AG04450 (cell line): ENCODE measurements at places on chromosomes 5 and 9.

- DNase-seq, result no peak
Measured at GRCh38 chr9:698276-698675, 143.2 kb upstream of the DMRT1 start.

DNA sequence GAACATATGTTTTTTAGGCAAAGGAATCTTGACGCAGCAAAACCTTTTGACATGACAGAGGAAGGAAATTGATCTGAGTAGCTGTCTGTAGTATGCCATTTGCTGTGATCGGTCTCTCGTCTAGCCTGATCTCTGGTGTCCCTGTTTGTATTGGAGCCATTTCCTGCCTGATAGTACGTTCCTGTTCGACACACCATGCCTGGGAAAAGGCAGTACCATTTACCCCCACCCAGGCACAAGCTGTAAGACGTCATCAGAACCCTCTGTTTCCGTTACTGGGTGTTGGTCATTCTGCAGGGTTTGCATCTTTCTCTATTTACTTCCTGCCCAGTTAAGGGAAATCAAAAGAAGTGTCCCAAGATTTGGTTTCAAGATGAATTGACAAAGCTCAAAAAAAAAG lies 129.7 kb downstream of the CEMIP2 start:
- no peak for DNase-seq

GRCh38 chr5:81288021-81288433 lies 13.4 kb upstream of the ZCCHC9 start:
- DNase-seq, result no peak

DNA sequence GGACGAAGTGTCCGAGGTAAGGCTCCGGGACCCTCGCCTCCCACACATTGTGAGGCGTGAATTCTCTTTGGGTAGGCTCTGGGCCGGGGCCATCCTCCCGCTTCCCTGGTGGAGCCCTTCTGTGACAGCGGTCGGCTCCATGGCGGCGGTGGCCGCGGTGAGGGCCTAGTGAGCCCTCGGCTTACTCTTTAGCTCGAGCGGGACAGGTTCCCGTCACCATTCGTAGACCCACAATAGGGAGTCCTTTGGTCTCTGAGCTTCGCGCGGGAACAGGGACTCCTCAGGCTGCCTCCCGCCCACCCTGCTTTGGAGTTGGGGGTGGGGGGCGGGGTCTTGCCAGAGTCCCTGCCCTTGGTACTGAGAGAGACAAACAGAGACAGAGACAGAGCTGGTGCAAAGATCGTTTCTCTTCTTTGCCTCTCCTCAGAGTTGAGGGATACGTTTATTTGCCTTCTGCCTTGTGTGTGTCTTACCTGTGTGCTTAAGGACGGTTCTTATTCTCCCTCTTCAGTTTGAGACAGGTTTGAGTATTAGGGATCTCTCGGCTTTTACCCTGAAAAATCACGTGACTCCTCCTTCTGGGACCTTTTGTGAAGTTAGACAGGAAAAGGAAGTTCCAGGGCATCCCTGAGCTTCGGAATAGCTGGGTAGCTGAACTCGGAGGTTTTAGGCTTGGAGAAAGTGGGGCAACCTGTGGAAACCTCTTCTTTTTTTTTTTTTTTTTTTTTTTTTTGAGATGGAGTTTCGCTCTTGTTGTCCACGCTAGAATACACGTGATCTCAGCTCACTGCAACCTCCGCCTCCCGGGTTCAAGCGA lies 833 bp downstream of the ANKHD1 start:
- no peak for DNase-seq

DNA sequence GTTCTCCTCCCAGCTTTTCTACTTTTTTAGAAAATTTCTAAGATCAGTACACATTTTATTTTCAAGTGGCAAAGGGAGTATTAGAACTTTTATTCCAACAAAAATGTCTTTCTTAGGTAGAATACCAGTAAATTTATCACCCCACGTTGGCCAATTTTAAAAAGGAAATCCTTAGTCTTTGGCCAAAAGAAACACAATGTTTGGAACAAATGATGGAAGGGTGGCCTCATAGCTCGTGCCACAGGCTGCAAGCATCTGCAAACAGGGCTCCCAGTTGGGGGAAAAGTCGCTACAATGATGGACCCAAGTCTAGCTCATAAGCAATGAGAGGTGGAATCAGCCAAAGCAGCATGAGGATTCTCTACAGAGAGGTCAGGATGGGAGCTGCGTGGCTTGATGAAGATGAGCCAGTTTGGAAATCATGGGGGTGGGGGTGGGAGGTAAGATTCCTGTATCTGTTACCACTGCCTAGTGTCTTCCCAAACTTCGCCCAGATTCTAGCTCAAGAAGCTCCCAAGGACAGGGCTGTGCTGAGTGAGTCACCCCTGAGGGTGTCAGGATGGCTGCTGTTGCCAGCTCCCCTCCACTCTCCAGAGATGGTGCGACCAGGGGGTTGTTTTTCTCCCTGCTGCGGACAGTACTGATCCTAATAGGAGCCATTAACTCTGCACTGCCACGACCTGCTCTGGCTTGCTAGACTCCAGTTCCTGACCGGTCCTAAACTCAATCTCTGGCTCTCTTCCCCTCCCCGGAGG lies 75.6 kb downstream of the DCP2 start:
- DNase-seq, result no peak

DNA sequence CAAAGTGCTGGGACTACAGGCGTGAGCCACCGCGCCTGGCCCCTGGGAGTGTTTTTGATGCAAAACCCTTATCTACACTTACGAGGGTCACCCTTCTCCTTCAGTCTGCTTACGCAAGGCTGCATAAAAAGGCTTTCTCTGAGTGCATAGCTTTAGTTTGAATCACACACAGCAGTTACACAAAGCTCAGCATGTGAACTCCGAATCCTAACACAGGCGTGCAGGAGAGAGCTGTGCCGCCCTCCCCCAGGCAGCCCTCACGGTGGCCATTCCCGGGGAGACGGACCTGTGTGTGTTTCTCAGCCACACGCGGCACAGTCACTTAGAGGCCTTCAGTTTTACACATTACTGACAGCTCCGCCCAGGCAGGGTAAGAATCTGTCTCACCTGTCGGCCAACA lies 26.7 kb downstream of the EXD3 start:
- DNase-seq, result peak; percentile 72

- no peak for DNase-seq
Measured at GRCh38 chr9:14985419-14985818, 75.2 kb upstream of the FREM1 start.

- DNase-seq, result no peak
Measured at GRCh38 chr5:148861088-148861487, 34.7 kb downstream of the ADRB2 start.

- DNase-seq, result no peak
Measured at GRCh38 chr5:151577566-151577965, 13.6 kb downstream of the FAT2 start.

- no peak for DNase-seq
Measured at GRCh38 chr9:72473474-72474261, 47.7 kb upstream of the TMC1 start.

- peak; percentile 3 for DNase-seq
Measured at GRCh38 chr5:127696683-127697082, 6.5 kb upstream of the CCDC192 start.

GRCh38 chr9:99073347-99073746 lies 31.6 kb upstream of the TGFBR1 start:
- DNase-seq, result no peak

- no peak for DNase-seq
Measured at GRCh38 chr9:74526215-74526614, 29.1 kb downstream of the RORB start.
